SK-MEL-5 (cell line): ENCODE measurements at places on chromosomes 6 and 20.

- no peak for DNase-seq
Measured at GRCh38 chr20:47765691-47766594, 19.3 kb downstream of the SULF2 start.

GRCh38 chr6:160178271-160178670 lies 56.7 kb downstream of the SLC22A1 start:
- DNase-seq = no peak

DNA sequence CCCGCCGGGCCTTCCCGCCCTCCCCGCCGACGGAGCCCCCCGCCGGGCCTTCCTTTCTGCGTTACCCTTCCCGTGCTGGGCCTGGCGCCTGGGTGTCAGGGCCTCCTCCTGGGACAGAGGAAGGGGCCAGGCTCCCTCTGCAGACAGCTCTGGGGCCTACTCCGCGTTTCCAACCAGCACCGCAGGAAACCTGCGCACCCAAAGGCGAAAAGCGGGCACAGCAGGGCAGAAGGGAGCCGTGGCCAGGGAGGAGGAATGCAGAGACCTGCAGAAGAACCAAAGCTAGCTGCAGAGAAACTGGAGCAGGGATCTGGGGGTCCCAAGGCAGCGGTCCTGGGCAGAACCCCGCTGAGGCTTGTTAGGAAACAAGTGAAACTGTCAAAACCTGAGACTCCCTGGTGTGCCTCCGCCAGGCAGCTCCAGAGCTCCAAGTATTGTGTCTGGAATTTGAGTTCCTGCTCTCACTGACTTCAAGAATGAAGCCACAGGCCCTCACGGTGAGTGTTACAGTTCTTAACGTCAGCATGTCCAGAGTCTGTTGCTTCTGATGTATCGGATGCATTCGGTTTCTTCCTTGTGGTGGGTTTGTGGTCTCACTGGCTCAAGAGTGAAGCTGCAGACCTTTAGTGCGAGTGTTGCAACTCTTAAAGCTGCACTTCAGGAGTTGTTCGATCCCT lies 33.3 kb downstream of the IRF4 start:
- no peak for DNase-seq

- no peak for DNase-seq
Measured at GRCh38 chr6:137766596-137767370, 100.3 kb upstream of the TNFAIP3 start.
